Activated B cell treated with CpG ODN at 0.5 μM for 24 hours (primary cell): ENCODE measurements at places on chromosomes 7 and 10. TPM values are rescaled to one million over a fixed set of nuclear protein-coding genes. Genes with fewer than 3 reads are reported as not detected.

Gene RARRES2
- not detected in 2 replicates for total RNA-seq

Gene SUGCT
- total RNA-seq: 0.61 and 1.3 TPM in 2 replicates

Gene SLC18A3
- total RNA-seq: not detected in 2 replicates

Gene ZNF727
- 0.53 and 0.95 TPM in 2 replicates for total RNA-seq

Gene ZNF485
- 7.6 and 9.0 TPM in 2 replicates for total RNA-seq

Gene SERPINE1
- not detected in 2 replicates for total RNA-seq

Gene POLR2J2
- 29.2 and 35.2 TPM in 2 replicates for total RNA-seq

Gene OR9A2
- total RNA-seq: 0.31 and 0.56 TPM in 2 replicates

Gene ABCB1
- 4.1 and 4.7 TPM in 2 replicates for total RNA-seq

Gene FAM13C
- not detected in 2 replicates for total RNA-seq

Gene GBX1
- not detected in 2 replicates for total RNA-seq

Gene CCL24
- total RNA-seq: 0.81 and 1.2 TPM in 2 replicates

Gene ZNF107
- 40.3 and 50.5 TPM in 2 replicates for total RNA-seq

Gene FAM237B
- not detected in 2 replicates for total RNA-seq

Gene GLI3
- not detected in 2 replicates for total RNA-seq

Gene SUN1
- 101 and 119 TPM in 2 replicates for total RNA-seq

Gene LRRN3
- total RNA-seq: not detected in 2 replicates

Gene SYT15B
- total RNA-seq: 0.12 TPM in 1 of 2 replicates, not detected in the other

Gene CD36
- 0.15 and 0.53 TPM in 2 replicates for total RNA-seq

Gene IRF5
- 145 and 164 TPM in 2 replicates for total RNA-seq

Gene CAV1
- total RNA-seq: 5.2 and 6.1 TPM in 2 replicates

Gene C10orf71
- total RNA-seq: not detected in 2 replicates

Gene MDFIC
- total RNA-seq: 139 and 160 TPM in 2 replicates

Gene WIPF3
- total RNA-seq: not detected in 2 replicates

Gene CCDC3
- total RNA-seq: 0.07 TPM in 1 of 2 replicates, not detected in the other

Gene LARP4B
- total RNA-seq: 98.2 and 103 TPM in 2 replicates

Gene VGF
- 0.07 and 0.11 TPM in 2 replicates for total RNA-seq

Gene CFTR
- not detected in 2 replicates for total RNA-seq

Gene CFAP58
- total RNA-seq: not detected in 2 replicates

Gene BICC1
- not detected in 2 replicates for total RNA-seq

Gene TBX20
- total RNA-seq: 0.10 and 0.11 TPM in 2 replicates

Gene TAS2R5
- total RNA-seq: 1.1 and 1.5 TPM in 2 replicates

Gene DGKB
- not detected in 2 replicates for total RNA-seq

Gene ASAH2B
- 1.3 and 1.9 TPM in 2 replicates for total RNA-seq

Gene MSMB
- total RNA-seq: not detected in 2 replicates

Gene HOXA2
- total RNA-seq: not detected in 2 replicates

Gene PRRT4
- 0.10 TPM in 1 of 2 replicates, not detected in the other for total RNA-seq

Gene HYAL4
- not detected in 2 replicates for total RNA-seq

Gene LIPK
- total RNA-seq: not detected in 2 replicates

Gene CYP3A7
- total RNA-seq: not detected in 2 replicates

Gene PYROXD2
- 11.4 and 12.9 TPM in 2 replicates for total RNA-seq

Gene EXOC6
- 15.3 and 17.3 TPM in 2 replicates for total RNA-seq

Gene MBL2
- not detected in 2 replicates for total RNA-seq

Gene CYP2E1
- total RNA-seq: 0.64 and 1.1 TPM in 2 replicates

Gene OLAH
- total RNA-seq: not detected in 2 replicates

Gene CALHM1
- total RNA-seq: 0.40 and 0.42 TPM in 2 replicates

Gene VWDE
- total RNA-seq: not detected in 2 replicates

Gene LLCFC1
- total RNA-seq: not detected in 2 replicates

Gene FANK1
- 0.20 and 0.42 TPM in 2 replicates for total RNA-seq

Gene NT5C2
- 53.3 and 60.4 TPM in 2 replicates for total RNA-seq

Gene PRKAR2B
- 0.64 and 0.71 TPM in 2 replicates for total RNA-seq

Gene ACBD7
- not detected in 2 replicates for total RNA-seq

Gene VENTX
- 0.13 TPM in 1 of 2 replicates, not detected in the other for total RNA-seq

Gene PRKCQ
- 0.07 and 0.11 TPM in 2 replicates for total RNA-seq

Gene PLEKHA1
- total RNA-seq: 11.8 and 12.8 TPM in 2 replicates

Gene STEAP1
- total RNA-seq: 0.80 and 0.86 TPM in 2 replicates

Gene ANKRD1
- total RNA-seq: not detected in 2 replicates

Gene EGR2
- total RNA-seq: 6.1 and 9.4 TPM in 2 replicates
